ENCODE measurements at places on chromosomes 12 and 14.

DNA sequence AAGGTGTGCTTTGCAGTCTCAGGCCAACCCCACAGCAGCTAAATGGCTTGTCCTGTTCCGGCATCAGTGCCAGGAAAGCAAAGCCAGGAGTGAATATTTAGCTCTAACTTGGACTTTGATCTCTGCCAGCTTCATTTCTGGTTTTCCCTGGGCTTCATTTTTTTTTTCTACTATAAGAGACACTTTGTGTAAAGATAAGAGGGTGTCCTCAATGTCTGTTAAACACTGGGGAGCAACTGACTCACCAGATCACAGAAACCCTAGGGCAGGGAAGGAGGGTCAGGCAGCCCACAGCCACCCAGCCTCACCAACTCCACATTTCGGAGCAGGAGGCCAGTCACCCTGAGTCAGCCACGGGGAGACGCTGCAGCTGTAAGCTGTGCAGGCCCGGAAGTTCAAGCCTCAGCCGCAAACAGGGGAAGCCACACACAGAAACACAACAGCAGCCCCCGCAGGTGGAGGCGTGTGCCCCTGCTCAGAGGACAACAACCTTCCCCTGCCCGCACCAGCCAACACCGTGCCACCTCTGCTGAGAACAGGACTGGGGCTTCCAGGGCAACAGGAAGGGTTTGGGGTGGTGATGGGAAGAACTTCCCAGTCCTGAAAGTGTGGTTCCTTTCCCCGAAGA lies 6.3 kb downstream of the TNFRSF1A start:
- peak; percentile 83 for DNase-seq

GRCh38 chr12:50404307-50404706 lies 3.6 kb downstream of the LARP4 start:
- DNase-seq = no peak

- no peak for DNase-seq
These were observed 116.1 kb upstream of the ATF7IP start for GRCh38 chr12:14249368-14249767.

DNA sequence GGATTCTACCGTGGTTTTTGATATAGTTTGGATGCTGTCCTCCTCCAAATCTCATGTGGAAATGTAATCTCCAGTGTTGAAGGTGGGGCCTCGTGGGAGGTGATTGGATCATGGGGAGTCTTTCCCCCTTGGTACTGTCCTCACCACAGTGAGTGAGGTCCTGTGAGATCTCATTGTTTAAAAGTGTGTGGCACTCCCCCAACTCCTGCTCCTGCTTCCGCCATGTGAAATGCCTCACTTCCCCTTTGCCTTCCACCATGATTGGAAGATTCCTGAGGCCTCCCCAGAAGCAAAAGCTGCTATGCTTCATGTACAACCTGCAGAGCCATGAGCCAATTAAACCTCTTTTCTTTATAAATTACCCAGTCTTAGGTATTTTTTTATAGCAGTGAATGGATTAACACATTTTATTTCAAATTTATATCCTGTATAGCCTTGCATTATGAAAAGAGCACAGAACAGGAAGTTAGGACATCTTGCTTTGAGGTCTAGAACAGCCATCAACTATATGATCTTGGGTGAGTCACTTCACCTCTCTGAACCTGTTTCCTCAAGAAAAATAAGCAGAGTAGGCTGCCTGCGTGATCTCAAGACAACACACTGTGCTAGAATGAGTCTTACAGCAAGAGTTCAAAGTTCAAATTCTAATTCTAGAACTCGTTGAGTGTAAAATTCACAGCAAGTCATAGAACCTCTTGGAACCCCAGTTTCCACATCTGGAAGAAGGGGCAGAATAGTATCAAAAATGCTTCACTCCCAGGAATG lies 160.9 kb upstream of the EEA1 start:
- DNase-seq = no peak

- DNase-seq = no peak
These were observed 709.1 kb downstream of the DIO2 start for GRCh38 chr14:79502136-79502750.

DNA sequence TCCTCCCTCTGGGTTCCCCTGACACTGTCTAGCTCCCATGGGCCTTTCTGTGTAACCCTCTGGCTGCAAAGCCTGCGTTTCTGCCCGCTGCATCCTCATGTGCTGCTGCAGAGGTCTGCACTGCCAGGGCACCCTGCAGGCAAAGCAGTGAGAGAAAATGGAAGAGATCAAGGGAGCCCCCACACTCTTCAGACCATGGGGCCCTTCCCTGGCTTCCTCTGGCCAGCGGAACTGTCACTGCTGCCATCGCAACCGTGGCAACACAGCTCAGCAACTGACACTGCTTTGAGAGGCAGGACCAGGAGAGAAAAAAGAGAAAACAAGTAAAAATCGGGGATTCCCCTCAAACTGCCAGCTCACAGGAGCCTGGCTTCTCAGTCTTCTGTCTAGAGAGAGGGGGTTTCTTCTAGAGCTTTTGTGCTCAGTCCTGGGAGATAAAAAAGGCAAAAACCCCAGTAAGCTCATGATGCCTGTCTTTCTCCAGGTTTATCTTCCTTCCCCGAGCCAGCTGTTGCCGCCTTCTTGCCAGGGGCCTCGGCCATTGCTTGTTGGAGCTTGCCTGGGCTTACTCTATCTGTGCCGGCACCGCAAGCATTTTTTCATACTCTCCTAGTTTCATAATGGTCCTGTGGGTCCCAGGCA lies 38.9 kb downstream of the C14orf132 start:
- DNase-seq = no peak

DNA sequence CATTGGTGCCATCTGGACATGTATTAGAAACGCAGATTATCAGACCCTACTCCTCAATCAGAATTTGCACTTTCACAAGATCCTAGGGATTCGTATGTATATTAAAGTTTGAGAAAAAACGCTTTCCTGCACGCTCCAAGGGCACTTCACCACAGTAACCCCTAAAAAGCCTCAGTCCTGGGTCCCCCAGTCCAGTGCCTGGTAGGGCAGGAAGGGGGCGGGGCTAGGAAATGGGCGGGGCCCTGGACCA lies 369 bp downstream of the DEPDC4 start:
- DNase-seq = peak; percentile 96

GRCh38 chr12:95096852-95097251 lies 23.4 kb upstream of the NR2C1 start:
- no peak for DNase-seq

Measured in BE2C (cell line).